Activated CD4-positive, CD25-positive, alpha-beta regulatory T cell treated with anti-CD3 and anti-CD28 coated beads, Interleukin-2, amount 50 U/mL, for 16 hours (primary cell): ENCODE measurements at places on chromosomes 3 and 15.

GRCh38 chr15:63236272-63236671 lies 41.1 kb upstream of the APH1B start:
- no peak for DNase-seq

DNA sequence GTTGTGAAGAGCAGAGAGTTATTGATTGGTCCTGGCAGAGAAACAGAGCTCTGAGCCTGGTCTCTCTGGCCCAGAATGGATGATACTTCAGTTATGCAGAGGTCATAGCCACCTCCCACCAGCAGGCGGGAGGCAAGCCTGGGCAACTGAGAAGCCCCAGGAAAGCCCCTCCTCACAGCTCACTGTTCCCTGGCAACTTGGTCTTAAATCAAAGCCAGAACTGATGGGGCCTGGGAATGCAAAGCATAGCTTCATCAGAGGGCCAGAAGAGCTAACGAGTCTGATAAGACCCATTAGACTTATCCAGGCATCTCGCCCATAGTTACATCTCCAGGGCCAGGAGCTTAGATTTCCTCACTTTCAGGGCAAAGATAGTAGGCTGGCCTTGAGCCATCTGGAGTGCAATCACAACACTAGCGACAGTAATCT lies 5.5 kb upstream of the COLQ start:
- DNase-seq = no peak

DNA sequence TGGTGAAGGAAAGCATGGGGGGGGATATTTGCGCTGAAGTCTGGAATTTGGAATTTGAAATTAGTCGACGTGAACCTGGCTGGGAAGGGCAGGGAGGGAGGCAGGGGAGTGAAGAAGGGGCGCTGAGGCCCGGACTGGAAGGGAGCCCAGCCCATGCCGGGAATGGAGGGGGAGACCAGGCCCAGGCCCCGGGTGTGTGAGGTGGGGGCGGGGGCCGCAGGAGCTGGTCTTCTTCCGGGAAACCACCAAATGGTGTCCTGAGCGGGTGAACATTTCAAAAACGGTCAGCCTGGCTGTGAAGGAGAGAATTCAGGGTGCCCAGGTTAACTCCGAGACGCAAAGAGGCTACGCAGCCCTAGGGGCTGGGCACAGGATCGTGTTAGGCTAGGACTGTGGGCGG lies 497 bp upstream of the PRR20G start:
- DNase-seq = no peak

- no peak for DNase-seq
Measured at GRCh38 chr3:114571363-114571762, 277.5 kb downstream of the TIGIT start.

GRCh38 chr15:38401106-38401505 lies 52.8 kb upstream of the FAM98B start:
- DNase-seq = no peak

DNA sequence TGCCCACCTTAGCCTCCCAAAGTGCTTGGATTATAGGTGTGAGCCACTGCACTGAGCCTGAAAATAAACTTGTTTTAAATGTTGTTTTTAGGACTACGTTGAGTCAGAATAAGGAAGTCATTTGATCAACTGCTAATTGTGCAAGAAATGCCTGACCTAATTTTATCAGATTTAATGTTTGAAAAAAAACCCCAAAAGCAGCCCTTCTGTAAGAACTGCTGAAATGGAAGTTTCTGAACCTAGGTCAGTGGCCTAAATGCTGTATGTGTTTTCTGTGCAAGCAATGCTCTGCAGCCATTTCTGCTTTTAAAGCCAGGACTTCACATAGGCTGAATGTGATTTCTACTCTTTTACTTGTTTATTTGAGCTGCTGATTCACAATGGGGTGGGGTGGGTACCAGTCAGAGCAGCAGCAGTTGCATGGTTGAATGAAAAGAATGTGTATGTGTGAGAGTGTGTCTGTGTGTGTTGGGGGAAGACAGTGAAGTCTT lies 6.6 kb downstream of the GPX1 start:
- no peak for DNase-seq

GRCh38 chr3:123861081-123861836 lies 22.9 kb downstream of the MYLK start:
- DNase-seq = no peak

GRCh38 chr15:43215961-43216360 lies 4.9 kb downstream of the EPB42 start:
- DNase-seq = no peak

- no peak for DNase-seq
Measured at GRCh38 chr3:121737644-121738043, 11.9 kb downstream of the GOLGB1 start.

DNA sequence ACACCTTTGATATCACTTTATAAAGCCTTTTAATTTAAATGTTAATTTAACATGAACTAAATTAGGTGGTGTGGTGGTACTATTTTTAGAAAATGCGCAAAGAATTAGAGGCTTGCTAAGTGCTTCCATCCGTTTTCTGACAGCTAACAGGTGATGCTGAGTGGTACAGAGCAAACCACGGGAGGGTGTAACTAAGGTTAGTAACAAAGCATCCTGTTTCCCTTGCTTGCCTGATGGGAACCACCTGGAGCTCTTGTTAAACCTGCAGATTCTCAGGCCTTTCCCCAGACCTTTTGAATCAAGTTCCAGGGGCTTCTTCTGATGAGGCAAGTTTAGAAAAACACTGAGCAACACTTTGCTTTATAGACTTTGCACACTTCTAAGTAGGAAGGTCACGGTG lies 101.0 kb downstream of the ATG7 start:
- DNase-seq = no peak

- no peak for DNase-seq
Measured at GRCh38 chr3:140013220-140013619, 78.2 kb downstream of the CLSTN2 start.

DNA sequence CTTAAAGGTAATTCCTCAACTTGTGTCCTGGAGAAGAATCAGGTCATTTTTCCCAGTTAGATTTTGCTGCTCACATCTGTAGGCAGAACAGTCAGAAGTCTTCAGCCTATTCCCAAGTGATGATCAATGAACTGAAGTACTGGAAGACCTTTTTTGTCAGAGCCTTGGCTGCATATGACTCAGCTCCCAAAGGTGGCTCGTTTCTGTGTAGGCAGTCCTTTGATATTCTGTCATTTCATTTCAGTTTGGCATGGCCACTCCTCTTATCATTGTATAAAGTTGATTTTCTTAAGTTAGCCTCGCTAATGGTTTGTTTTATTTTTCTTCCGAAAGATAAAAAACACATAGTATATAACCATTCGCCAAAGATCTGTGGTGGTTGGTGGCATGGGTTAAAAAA lies 90.7 kb downstream of the KLHL25 start:
- no peak for DNase-seq

DNA sequence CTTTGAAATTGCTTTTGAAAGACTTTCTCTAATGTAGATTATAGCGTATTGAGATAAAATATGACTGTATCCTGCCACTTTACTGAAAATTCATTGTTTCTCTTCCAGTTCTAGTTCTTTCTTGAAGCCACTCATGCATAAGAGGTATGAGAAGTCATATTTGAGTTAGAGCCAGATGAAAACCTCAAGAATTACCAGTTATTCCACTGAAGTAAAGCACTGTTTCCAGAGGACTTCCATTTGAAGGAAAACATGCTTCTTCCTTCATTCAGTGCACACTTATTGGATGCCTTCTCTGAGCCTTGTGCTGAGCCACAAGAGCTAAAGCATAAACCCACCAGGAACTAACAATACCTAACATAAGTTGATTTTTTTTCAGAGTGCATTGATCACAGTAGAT lies 513.4 kb downstream of the ZNF385D start:
- DNase-seq = no peak

GRCh38 chr3:197463279-197463678 lies 92.5 kb downstream of the BDH1 start:
- DNase-seq = no peak

DNA sequence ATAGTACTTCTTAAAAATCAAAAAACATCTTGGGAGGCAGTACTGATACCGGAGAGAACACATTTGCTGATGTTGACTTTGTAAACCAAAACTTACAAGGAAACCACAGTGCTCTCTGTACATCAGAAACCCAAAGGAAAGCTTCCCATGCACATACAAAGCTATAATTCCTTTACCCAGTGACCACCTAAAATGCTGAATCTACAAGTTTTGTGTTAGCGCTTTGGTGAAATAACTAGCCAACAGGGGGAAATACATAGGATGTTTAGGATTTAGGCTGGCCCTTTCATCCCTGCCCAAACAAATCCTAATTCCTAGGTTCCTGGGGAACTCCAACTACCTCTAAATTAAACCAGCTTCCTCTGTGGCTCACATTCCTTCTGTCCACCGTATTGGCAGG lies 15.3 kb upstream of the SPG21 start:
- no peak for DNase-seq

DNA sequence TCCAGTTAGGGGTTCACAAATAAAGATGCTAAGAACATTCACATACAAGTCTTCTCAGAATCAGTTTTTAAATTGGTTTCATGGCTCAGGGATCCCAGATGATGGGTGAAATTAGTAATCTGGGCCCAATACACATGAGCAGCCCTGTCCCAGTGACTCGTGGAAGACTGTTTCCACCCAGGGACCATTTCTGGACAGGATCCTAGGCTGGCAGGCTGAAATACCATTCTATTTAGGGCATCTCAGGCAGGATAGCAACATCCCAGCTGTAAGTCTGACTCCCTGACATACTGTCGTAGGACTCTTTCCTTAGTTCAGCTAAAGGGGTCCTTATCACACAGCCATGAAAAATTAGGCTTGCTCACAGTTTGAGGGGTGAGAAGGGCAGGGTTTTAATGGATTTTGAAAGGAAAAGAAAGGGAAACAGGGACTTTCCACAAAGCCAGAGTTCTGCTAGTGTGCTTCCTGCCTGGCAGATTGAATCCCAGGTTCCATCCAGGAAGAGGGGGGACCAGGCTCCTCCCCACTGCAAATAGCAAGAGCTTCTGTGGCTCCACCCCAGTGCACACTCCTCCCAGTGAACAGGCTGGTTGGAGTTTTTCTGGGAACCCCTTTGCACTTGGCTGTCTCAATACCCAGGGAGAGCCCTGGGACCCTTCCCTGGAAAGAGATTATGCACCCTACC lies 41.3 kb upstream of the LYZL4 start:
- DNase-seq = no peak

DNA sequence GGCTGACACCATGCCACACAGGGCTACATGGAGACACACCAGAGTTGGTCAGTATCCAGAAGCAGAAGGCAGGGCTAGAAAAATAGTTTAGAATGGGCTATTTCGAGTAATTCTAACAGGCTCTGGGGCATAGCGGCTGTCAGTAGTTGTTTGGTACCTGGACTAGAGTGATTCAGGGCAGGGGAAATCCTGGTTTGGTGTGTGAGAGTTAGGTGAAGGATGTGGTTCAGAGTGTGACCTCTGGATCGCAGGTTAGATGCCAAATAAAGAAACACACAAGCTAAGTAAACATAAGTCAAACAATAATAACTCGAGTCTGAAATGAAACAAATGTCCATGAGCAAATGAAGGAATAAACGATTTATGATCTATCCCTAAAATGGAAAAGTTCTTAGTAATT lies 31.5 kb downstream of the CNTN3 start:
- no peak for DNase-seq

DNA sequence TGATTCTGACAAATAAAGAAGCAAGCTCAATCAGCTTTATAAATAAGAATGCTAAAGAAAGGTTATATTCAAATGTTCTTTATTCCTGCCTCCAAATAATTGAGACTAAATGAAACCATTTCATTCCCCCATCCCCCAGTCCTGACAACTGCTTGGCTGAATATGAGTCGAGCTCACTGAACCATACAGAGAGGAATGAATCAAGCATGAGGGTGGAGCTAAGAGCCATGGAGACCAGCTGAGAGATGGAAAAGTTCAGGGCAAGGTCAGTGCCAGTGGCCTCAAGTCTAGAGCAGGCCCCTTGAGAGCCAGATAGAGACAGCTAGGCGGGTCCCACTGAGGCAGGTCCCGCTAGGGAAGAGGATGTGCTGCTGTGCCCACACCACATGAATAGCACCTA lies 188.7 kb upstream of the EIF1B start:
- DNase-seq = no peak

GRCh38 chr3:25289663-25290062 lies 138.4 kb upstream of the RARB start:
- DNase-seq = no peak

- no peak for DNase-seq
Measured at GRCh38 chr3:182005701-182006100, 294.0 kb downstream of the SOX2 start.

DNA sequence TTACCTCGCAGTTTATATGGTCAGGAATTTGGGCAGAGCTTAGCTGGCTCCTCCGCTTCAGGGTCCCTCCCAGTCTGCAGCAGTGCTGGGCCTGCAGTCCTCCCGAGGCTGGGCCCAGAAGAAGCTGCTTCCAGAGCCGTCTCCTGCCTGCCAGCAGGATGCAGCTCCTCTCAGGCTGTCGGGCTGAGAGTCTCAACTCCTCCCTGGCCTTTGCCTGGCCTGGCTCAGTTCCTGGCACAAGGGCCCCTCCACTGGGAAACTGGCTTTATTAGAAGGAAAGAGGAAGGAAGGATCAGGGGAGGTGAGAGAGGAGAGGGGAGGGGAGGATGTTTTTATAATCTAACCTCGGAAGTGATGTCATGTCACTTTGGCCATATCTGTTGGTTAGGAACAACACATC lies 72.8 kb downstream of the GABRG3 start:
- DNase-seq = no peak

- no peak for DNase-seq
Measured at GRCh38 chr3:64728428-64728827, 40.6 kb upstream of the ADAMTS9 start.

DNA sequence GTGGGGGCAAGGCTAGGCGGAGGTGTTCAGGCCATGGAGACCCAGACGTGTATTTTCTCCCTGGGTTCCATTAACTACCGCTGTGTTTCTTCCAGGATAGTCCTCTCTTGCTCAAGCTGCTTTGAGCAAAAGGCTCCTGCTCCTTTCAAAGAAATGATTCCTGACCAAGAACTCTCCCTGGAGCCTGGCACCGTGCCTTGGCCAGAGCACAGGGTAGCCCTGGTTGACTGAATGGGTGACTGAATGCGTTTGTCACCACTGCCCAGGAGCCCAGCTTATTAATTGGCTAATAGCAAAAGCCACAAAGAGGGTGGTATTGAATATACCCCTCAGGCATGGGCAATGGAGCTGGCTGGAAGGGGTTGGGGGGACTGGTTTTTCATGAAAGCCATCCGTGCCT lies 13.9 kb downstream of the RASGRF1 start:
- no peak for DNase-seq

GRCh38 chr3:187967993-187968392 lies 186.0 kb upstream of the LPP start:
- DNase-seq = no peak

DNA sequence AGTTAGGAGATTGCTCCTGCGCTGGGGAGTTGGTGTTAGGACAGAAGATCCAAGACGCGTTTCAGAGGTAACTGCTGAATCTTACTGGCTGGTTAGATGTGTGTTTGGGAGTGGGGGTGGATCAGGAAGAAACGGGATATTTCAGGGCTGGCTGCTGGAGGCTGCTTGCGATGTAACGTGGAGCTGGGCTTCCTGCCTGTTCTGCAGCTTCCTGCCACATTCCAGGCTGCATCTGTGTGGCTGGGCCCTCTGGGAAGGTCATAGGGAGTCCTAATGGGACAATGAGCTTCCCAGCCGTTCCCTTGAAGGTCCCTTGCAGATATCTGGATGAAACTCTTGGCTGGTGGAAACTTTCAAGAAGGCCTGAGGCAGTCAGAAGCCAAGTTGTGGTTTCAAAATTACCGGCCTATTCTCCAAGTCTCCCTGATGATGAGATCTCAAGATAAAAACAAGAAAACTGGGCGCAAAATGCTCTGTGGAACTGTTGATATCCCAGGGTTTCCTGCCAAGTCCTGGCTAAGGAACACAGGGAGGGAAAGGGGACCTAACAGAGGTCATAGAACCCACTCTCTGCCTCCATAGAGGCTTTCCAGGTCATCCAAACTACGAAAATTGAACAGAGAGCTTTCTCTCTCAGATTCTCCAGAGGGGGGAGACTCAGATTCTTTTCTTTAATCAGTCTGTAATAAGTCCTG lies 67.0 kb downstream of the NOX5 start:
- no peak for DNase-seq
